ENCODE measurements at places on chromosomes 16 and 17.

GRCh38 chr17:72644492-72644891 lies 448.0 kb downstream of the SLC39A11 start:
- no peak for DNase-seq

- no peak for DNase-seq
These were observed 10.7 kb downstream of the DCTN5 start for GRCh38 chr16:23651943-23652468.

GRCh38 chr16:61829631-61830030 lies 206.6 kb downstream of the CDH8 start:
- DNase-seq, result no peak

DNA sequence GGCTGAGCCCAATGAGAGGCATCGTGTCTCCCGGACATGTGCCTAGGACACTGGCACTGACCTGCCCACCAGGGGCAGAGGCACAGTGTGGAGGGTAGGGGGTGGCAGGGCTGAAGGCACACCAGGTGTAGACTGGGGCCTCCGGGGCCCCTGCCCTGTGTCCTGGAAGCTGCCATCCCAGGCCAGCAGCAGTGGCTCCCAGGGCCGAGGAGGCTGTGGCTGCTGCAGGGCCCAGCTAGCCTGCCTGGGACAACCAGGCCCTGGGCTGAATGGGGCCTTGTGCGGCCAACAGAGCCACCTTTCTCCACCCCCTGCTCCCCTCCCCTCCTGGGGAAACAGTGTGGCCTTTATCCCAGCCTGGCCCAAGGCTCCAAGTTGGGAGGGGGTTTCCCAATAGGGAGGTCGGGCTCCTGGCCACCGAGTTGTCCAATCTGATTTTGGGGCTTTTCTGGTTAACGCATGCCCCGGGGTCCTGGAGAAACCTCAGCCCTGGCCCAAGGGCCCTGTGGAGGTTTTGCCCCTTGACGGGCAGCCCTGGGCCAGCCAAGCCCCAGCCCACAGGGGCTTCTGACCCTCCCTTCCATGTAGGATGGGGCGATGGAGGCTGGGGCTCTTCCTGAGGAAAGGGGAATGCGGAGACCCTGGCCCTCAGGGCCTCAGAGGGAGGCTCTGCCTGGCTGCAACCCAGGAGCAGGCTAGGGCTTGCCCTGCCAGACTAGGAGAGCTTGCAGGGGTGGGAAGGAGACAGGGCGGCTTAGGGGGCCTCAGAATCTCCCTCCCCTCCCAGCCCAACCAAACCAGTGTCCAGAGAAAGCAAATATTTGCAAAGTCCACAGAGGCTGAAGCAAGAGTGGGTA lies 4.2 kb downstream of the MTSS2 start:
- peak; percentile 18 for DNase-seq

GRCh38 chr16:82094942-82095540 lies 60.0 kb downstream of the HSD17B2 start:
- no peak for DNase-seq

DNA sequence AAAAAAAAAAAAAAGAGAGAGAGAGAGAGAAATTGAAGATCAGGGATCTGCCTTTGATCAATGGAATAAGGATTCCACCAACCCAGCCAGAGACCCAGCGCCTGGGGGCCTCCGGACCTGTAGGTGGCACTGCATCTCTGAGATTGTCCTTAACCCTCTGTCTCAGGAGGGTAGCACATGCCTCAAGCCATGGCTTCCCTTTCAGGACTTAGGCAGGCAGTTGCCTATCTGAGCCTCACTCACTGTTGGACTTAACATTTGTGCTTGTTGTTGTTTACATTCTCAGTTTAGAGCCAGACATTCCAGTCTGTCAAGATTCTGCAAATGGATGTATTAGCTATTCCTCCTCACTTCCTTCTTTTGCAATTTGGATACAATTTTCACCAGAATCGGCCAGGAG lies 5.1 kb upstream of the SCNN1B start:
- DNase-seq, result no peak

- no peak for DNase-seq
These were observed 463.8 kb upstream of the HSBP1 start for GRCh38 chr16:83343935-83344366.

GRCh38 chr17:60247836-60248461 lies 98.2 kb downstream of the CA4 start:
- DNase-seq, result no peak

DNA sequence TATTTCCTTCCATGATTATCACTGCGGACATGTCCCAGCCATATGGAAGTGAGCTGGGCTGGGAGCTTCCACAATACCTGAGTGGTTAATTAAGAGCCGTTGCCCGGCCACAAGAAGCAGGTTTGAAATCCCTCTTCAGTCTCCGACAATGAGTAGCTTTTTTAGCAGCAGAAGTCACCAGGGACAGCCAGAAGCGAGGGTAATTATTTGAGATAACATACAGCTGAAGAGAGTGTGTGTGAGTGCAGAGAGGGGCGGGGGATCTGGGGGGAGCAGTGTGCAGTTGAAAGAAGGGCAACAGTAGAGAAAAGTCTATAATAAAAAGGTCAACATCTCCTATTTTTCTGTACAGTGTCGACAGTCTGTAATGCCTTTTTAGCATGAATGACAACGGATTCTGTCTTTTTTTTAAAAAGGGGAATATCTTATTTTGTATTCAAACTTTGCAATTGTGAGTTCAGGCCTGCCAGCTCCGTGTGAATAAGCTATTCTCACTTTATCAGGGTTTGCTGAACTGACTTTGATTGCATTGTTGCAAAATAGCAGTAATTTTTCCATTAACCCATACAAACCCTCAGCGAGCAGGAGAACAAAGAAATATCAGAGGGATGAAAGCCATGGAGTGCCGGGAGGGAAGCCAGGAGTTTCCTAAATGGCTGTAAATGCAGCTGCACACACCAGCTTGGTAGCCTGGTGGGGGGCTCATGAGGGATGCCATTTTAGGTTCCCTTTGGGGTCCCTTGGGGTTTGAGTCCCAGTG lies 220.3 kb upstream of the IRX3 start:
- DNase-seq, result no peak

- DNase-seq, result no peak
These were observed 14.2 kb upstream of the CCL1 start for GRCh38 chr17:34377078-34377823.

DNA sequence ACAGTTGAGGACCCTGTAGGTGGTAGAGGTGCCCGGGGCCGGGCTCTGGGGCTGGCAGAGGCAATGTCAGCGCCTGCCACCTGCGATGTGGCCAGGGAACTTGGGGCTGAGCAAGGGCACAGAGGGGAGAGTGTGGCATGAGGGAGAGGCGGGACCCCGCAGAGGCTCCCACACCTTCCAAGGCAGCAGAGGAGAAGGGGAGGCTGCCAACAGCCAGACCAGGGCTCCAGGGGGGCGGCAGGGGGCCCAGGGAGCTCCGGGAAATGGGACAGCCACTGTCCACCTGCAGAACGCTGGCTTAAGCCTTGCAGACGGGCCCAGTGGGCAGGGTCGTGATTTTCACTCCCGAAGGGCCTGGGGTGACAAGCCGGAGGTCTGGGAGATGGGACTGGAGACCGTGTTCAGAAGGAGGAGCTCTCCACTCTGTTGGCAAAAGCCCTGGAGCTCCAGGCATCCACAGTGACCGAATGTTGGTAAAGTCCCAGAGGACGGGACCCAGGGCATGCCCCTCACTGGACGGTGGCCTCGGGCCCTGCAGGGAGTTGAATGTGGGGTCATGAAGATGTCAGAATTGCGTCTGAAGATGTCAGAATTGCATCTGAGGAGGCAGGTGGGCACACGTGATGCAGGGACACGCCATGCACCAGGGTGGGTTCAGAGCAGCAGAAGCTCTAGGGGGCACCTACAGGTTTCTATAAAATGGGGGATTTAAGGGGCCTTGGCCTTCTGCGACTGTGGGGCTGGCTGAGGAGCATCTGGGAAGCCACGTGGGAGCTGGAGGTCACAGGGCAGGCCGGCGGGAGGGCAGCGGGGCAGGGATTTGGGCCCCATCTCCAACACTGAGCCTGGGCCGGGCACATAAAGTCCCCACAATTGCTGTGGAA lies 18.6 kb downstream of the CD7 start:
- DNase-seq, result no peak

- no peak for DNase-seq
These were observed 75.7 kb upstream of the KSR1 start for GRCh38 chr17:27380551-27380950.

- no peak for DNase-seq
These were observed 56.0 kb upstream of the NACA2 start for GRCh38 chr17:61647047-61647446.

DNA sequence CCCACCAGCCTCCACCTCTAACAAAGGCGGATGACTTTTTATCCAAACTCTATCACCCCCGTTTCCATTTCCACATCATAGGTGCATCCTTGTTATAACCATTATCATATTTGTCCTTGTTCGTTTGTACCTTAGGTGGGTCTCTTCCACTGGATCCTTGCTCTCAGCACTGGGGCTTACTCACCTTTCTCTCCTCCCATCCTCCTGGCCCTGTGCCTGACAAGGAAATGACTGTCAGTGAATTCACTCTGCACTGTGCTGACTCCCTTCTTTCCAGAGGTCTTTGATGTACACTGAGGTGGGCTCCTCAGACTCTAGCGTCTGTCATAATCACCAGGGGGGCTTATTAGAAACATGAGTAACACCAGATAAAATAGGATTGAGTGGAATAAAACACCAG lies 3.1 kb downstream of the GSG1L2 start:
- no peak for DNase-seq

DNA sequence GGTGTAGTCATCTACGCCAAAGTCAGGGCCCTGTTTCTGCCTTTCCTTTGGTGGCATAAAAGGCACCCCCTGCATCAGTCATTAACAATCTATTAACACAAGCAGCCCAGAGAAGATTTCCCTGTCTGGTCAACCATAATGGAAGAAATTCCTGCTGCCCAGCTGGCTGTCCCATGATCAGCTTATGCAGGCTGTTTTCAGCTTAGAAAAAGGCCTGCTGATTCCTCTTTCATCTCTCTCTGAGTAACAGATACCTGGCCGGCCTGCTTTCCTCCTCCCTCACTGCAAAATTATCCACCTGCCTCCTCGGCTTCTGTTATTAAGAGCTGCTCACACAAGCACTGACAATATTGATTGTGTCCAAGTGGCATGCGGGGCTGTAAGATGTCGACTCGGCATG lies 70.3 kb upstream of the MMP2 start:
- DNase-seq, result no peak

- no peak for DNase-seq
These were observed 14.8 kb upstream of the TMED6 start for GRCh38 chr16:69366431-69366830.

- DNase-seq, result no peak
These were observed 3.3 kb downstream of the VAT1 start for GRCh38 chr17:43018932-43019331.

DNA sequence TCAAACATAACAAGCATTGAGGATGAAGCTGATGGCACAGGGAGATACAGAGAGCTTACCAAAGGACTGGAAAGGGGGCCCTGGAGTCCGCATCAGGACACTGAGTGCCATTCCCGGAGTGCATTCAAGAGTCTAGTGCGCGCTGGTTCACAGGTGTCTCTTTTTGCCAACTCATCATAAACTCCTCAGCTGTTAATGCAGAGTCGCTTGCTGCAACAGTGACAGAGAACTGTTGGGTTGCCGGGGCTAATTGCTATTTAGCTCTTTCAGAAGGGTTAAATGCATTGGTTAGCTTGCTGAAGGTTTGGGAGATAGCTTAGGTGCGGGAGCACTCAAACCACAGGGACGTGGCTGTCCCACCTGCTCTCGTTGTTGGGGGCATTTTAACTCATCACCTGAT lies 1091.6 kb upstream of the EEF2KMT start:
- no peak for DNase-seq

- DNase-seq, result peak; percentile 61
These were observed 24.3 kb downstream of the POLR3E start for GRCh38 chr16:22321340-22322001.

- no peak for DNase-seq
These were observed 51.4 kb upstream of the CDR2 start for GRCh38 chr16:22425847-22426246.

- no peak for DNase-seq
These were observed 113.5 kb upstream of the RPL38 start for GRCh38 chr17:74089869-74090464.

- no peak for DNase-seq
These were observed 273.8 kb downstream of the MRTFB start for GRCh38 chr16:14344945-14345344.

DNA sequence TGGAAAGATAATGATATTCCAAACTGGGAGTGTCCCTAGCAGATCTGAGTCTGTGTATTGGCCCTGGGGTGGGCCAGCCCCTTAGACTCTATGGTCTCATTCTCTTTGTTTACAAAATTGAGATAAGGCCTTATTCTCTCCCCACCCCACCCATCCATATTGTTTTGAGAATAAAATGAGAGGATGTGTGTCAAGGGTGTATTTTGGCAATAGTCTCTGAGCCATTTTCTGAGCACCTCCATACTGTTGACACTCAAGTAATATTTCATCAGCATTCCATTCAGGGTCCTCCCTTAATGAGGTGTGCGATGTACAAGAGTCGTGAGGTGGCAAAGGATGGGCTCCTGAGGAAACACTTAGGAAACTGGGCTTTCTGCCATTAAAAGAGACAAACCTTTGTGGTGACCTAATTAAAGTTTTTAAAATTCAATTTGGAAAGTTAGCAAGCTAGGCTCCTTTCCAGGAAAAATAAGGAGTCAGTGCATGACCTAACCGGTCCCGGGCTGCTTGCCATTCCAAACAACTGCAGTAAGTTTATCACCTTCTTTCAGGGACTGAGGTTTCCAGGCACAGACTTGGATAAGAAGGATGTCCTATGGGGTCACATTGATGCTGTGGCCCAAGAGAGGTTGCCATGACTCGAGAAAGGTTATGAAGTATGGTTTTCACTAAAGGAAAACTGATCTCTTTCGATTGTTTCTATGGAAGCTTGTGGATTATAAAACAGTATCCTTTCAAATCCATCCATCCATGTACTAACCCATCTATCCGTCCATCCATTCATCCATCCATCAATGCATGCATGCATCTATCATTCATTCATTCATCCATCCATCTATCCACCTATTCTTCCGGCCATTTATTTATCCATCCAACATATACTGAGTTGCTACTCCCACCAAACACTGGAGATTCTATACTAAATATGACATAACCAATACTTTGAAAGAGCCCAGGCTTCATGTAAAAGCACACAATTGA lies 443.3 kb downstream of the UTP18 start:
- peak; percentile 70 for DNase-seq

DNA sequence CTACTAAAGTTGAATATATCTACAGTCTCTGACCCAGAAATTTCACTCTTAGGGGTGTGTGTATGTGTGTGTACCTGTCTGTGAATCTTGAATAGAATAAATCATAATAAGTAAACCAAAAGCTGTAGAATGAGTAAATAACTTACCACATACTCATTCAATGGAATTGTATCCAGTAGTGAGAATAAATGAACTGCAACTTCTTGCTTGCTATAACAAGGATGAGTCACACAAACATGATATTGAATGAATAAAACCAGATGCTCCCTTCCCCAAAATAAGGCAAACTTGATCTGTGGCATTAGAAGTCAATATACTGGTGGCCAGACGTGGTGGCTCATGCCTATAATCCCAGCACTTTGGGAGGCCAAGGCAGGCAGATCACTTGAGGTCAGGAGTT lies 259.8 kb upstream of the MON1B start:
- no peak for DNase-seq

DNA sequence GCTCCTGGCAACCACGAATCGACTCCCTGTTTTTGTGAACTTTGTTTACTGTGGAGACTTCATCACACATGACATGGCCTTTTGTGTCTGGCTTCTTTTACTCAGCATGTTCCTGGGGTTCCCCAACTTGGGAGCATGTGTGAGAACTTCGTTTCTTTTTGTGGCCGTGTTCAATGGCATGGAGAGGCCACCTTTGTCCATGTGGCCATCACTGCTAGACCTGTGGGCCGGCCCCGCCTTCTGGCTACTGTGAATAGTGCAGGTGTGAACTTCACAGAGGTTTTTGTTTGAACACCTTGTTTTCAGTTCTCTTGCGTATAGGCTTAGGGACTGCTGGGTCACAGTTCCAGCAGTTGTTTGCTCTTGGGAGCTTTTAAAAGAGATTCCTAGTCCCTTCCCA lies 5.7 kb upstream of the SLC38A8 start:
- DNase-seq, result no peak

Measured in left ventricle myocardium inferior (tissue), 1 donor.